SJSA1 (cell line): ENCODE measurements at places on chromosomes 12 and 14. TPM values are rescaled to one million over a fixed set of nuclear protein-coding genes. Genes with fewer than 3 reads are reported as not detected.

TAPBPL gene
- total RNA-seq: 1.1 and 5.4 TPM in 2 replicates

GARIN6 gene
- total RNA-seq: not detected in 2 replicates

DNA sequence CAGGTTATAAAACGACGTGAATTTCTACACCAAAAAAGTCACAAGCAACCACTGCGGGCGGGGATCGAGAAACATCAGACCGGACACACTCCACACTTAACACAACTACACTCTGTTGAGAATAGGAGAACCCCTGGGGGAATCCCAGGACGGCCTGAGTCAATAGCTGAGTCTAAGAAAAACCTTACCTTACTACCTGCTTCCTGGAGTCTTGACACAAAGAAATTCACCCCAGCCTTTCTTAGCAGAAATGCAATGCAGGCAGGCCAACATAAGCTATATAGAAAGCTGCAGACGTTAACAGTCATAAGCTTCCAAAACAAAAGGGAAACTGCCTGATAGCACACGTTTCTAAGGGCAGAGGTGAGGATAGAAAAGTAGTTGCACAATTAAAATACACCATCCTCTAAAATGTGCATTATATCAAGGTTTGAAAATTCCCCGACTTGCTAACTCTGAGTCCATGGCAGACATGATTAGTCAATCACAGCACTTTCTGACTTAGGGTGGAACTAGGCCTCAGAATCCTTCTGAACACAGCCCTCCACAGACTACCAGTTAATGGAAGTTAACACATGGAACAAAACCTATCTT is 68.0 kb downstream of the CCDC88C start:
- no peak for DNase-seq
- peaks cover 10% of the 10 kb centered on the region for H3K4me1 ChIP-seq
- no peaks in the 10 kb centered on the region for H3K27me3 ChIP-seq
- H3K4me3 ChIP-seq: no peak overlapping the region
- H3K36me3 ChIP-seq: no peaks in the 10 kb centered on the region

DNA sequence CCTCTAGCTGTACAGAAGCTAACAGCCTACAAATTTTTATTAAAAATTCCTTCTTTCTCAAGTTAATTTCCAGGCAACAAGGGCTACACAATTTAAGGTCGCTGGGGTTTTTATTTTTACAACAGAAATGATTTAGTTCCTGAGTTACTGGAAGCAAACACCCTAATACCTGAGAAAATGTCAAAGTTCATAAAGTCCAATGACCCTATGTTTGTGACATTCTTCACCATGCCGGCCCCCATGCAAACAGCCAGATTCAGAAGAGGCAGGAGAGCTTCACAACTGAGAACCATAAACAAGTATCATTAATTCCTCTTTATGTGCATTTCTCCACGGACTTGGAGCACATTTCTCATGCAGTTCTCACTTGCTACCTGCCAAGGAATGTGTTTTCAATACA is 236.2 kb upstream of the EGLN3 start:
- H3K4me1 ChIP-seq: no peaks in the 10 kb centered on the region
- no peaks in the 10 kb centered on the region for H3K27me3 ChIP-seq
- H3K27ac ChIP-seq: no peak overlapping the region
- DNase-seq: no peak
- H3K36me3 ChIP-seq: no peaks in the 10 kb centered on the region

GRCh38 chr14:81221579-81222102 is 882 bp upstream of the GTF2A1 start:
- H3K27ac ChIP-seq: peak overlapping the region; percentile 99
- H3K4me1 ChIP-seq: peaks cover 7% of the 10 kb centered on the region; the same call in 1 of the 2 replicates
- peaks cover 8% of the 10 kb centered on the region; the same call in 1 of the 2 replicates for H3K36me3 ChIP-seq
- DNase-seq: no peak
- no peaks in the 10 kb centered on the region for H3K27me3 ChIP-seq
- H3K4me3 ChIP-seq: peak overlapping the region; percentile 48

DNA sequence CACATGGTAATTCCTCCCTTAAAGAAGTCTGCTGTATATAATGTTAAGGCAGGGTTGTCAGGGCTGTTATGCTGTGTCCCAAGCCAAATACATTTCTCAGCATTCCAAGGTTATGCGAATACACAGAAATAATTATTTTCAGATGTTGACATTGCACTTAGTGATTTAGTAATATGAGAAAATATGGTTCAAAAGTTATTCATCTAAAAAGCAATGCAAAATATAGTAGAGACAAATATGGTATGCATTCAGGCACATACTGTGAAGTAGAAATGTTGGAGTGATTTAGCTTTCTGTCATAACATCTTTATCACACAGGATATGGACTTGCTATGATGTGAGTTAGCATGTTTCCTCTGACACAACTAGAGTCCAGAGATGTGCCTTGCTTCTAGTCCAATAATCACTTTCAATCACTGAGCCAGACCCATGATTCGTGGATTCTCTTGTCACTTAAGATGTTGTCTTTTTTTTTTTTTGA is 70.0 kb downstream of the PDE3A start:
- no peaks in the 10 kb centered on the region for H3K27me3 ChIP-seq
- no peak overlapping the region for H3K27ac ChIP-seq
- DNase-seq: no peak
- H3K4me1 ChIP-seq: no peaks in the 10 kb centered on the region
- H3K36me3 ChIP-seq: no peaks in the 10 kb centered on the region

- H3K36me3 ChIP-seq: peaks cover 100% of the 10 kb centered on the region
- H3K4me3 ChIP-seq: no peak overlapping the region
- H3K4me1 ChIP-seq: no peaks in the 10 kb centered on the region
- H3K27me3 ChIP-seq: no peaks in the 10 kb centered on the region
Measured at GRCh38 chr14:55638665-55639064, 58.7 kb downstream of the KTN1 start.

DNA sequence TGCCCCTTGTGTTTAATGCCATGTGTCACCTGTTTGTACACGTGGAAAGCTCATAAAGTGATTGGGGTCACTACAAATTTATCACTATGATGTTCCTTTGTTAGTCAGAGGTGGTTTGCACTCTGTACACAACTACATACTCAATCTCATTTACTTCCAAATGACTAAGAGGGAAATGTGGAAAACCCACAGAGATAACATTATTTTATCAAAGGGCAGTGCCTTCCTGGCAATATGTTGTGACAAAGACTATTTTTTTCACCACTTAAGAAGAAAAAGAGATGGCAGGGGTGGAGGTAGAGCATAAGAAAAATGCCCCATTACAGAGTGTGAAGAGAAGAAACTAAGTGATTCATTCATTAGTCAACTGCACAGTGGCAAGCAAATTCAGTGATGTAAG is 1064.1 kb upstream of the FLRT2 start:
- no peaks in the 10 kb centered on the region for H3K27me3 ChIP-seq
- no peak overlapping the region for H3K27ac ChIP-seq
- DNase-seq: no peak
- H3K4me3 ChIP-seq: no peak overlapping the region
- H3K36me3 ChIP-seq: no peaks in the 10 kb centered on the region

DNA sequence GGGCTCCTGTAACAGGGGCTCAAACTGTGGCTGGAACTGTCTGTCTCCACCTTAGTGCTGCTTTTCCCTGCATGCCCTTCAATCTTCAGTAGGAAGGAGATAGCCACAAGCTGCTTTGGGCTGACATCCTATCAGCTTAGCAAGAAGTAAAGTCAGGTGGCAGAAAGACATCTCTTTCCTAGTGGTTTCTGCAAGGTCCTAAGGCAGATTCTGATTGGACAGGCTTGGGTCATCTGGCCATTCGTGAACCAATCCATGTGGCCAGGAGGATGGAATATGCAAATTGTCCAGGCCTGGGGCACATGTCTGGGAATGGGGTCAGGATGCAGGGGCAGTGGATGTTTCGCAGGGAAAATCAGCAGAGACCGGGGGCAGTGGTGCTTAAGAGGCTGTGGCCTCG is 5.2 kb downstream of the RITA1 start:
- H3K4me1 ChIP-seq: peaks cover 70% of the 10 kb centered on the region
- H3K4me3 ChIP-seq: no peak overlapping the region
- H3K36me3 ChIP-seq: peaks cover 48% of the 10 kb centered on the region
- H3K27ac ChIP-seq: no peak overlapping the region
- DNase-seq: no peak

- no peaks in the 10 kb centered on the region for H3K27me3 ChIP-seq
- H3K36me3 ChIP-seq: peaks cover 55% of the 10 kb centered on the region
- H3K4me3 ChIP-seq: no peak overlapping the region
Measured at GRCh38 chr12:7206691-7207090, 17.2 kb downstream of the PEX5 start.

DNA sequence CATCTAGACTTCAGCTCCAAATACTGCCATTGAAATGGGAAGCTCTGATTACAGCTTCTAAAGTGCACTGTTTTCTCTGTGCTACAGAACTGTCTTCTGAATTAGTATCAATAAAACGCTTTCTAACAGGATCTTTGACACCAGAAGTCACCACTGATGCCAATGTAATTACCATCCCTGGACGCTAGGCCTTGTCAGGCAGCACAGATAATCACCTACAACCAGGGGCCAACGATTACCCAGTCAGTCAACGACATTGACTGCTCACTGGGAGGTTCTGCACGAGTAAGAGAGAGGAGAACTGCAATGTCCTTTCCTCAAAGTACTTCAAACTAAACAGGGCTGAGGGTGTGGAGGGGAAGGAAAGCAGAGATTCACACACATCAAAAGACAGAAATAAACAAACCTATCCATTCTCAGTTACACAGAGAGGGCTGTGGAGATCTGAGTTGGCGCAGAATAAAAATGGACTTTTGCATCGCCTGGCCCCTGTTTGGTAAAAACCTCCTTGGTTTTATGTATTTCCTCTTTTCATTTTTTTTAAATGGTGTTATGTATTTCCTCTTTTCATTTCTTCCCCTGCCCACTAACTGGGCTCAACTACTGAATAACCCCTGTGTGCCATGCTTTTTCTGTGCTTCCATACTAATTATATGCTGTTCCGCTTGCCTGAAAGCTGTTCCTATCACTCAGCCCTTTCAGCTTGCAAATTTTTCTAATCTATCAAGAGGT is 492.2 kb downstream of the APAF1 start:
- DNase-seq: no peak
- no peaks in the 10 kb centered on the region for H3K36me3 ChIP-seq
- H3K27ac ChIP-seq: no peak overlapping the region
- H3K4me1 ChIP-seq: no peaks in the 10 kb centered on the region

- no peaks in the 10 kb centered on the region for H3K27me3 ChIP-seq
- no peaks in the 10 kb centered on the region for H3K4me1 ChIP-seq
- no peak overlapping the region for H3K4me3 ChIP-seq
- 0 out of 2 replicates have a peak, but pooled peaks cover under 1% of the 10 kb centered on the region for H3K36me3 ChIP-seq
Measured at GRCh38 chr14:35072226-35072625, 26.2 kb downstream of the FAM177A1 start.

DNA sequence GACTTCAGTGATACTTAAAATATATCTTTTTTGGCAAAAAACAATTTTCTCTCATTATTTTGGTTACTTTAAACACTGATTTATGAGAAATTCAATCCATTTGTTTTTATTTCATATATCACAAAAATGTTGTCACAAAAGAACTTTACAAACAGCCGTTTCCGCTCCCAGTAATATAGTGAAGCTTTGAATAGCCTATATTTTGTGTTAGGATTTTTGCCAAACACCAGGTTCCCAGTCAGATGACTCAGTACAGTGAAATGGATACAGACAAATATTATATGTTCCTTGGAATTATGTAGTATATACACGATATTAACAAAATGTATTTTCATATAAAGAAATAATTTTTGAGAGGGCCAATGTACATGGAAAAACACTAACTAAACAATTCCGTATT is 411.1 kb downstream of the CCER1 start:
- peaks cover 6% of the 10 kb centered on the region for H3K4me1 ChIP-seq
- H3K27ac ChIP-seq: peak overlapping the region; percentile 71
- no peaks in the 10 kb centered on the region for H3K36me3 ChIP-seq
- no peaks in the 10 kb centered on the region for H3K27me3 ChIP-seq
- no peak for DNase-seq
